ENCODE measurements at places on chromosomes 12 and 14.

- peaks cover 8% of the 10 kb centered on the region for H3K36me3 ChIP-seq
- no peak overlapping the region for H3K4me3 ChIP-seq
- no peaks in the 10 kb centered on the region for H3K27me3 ChIP-seq
- no peaks in the 10 kb centered on the region for H3K4me1 ChIP-seq
- H3K27ac ChIP-seq = no peak overlapping the region
These were observed 44.8 kb downstream of the FOXN4 start for GRCh38 chr12:109264095-109264942.

DNA sequence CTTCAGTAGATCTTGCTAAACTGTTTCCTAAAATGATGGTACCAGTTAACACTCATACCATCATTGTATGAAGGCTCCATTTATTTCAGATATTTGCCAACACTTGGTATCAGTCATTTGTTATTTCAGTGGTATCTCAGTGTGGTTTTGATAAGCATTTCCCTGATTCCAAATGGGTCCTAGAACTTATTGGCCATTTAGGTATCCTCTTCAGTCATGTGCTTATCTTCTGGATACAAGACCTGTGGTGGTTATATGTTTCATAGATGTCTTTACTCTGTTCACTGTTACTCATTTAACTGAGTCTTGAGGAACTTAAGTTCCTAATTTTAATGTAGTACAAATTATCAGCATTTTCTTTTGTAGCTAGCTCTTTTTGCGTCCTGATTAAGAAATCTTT, 13.5 kb downstream of the SINHCAF start:
- H3K27ac ChIP-seq = no peak overlapping the region
- H3K4me3 ChIP-seq = no peak overlapping the region
- H3K27me3 ChIP-seq = no peaks in the 10 kb centered on the region

GRCh38 chr12:76685246-76685678, 78.7 kb upstream of the ZDHHC17 start:
- H3K4me1 ChIP-seq = peaks cover 5% of the 10 kb centered on the region
- H3K27ac ChIP-seq = no peak overlapping the region
- DNase-seq = no peak
- H3K36me3 ChIP-seq = no peaks in the 10 kb centered on the region
- peaks cover 19% of the 10 kb centered on the region for H3K27me3 ChIP-seq

DNA sequence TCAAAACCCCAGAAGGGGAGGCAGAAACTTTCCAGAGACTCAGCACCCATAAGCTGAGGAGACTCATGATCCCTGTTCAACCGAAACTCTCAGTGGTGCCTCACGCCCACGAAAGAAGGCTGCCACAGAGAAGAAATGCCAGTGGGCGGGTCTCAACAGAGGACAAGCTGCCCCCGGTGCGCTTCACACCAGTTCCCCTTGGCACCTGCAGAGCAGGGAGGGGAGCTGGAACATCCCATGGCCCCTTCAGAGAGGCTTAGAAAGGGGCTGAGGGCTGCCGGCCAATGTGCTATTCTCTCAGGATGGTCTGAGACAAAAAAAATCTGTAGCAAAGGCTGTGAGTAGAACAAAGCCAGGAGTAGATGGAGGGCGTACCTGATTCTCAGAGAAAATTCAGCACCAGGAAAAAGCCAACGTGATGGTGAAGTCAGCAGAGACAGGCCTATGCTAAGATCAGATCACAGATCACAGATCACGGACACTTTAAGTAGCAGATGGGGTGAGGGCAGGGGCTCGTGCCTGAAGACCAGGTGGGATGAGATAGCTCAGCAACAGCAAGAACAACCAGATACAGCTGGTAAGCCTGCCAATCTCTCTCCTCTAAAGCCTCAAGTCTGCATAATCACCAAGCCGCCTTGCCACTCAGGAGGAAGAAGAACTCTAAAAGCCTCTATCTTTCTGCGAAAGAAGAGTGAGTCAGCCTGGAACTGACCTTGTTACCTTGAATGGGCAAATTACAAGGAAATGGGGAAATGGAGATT, 206.4 kb upstream of the GRIP1 start:
- no peaks in the 10 kb centered on the region for H3K4me1 ChIP-seq
- no peak overlapping the region for H3K27ac ChIP-seq
- no peak overlapping the region for H3K4me3 ChIP-seq
- no peaks in the 10 kb centered on the region for H3K36me3 ChIP-seq
- no peak for DNase-seq
- peaks cover 13% of the 10 kb centered on the region for H3K27me3 ChIP-seq

DNA sequence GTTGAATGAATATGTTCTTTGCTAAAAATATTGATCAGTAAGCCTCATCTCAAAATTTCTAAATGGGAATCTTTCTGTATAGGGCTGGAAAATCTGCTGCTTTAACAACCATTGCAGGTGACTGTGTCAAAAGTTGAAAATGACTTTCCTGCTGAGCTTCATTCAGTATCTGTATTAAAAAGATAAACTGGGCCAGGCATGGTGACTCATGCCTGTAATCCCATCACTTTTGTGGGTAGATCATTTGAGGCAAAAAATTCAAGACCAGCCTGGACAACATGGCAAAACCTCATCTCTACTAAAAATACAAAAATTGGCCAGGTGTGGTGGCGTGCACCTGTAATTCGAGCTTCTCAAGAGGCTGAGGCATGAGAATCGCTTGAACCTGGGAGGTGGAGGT, 213.7 kb upstream of the SYT10 start:
- H3K4me1 ChIP-seq = no peaks in the 10 kb centered on the region
- no peaks in the 10 kb centered on the region for H3K36me3 ChIP-seq
- no peak for DNase-seq
- H3K27ac ChIP-seq = no peak overlapping the region
